ENCODE measurements at places on chromosomes 5 and 9. TPM values are rescaled to one million over a fixed set of nuclear protein-coding genes. Genes with fewer than 3 reads are reported as not detected.
A peak's percentile ranks its signal among the peaks of the same experiment; 100 is the strongest.

Gene TNC
- total RNA-seq, result 5.1 TPM

Gene INSL4
- total RNA-seq, result not detected

Gene SHOC1
- total RNA-seq, result not detected

Gene TMC1
- not detected for total RNA-seq

DNA sequence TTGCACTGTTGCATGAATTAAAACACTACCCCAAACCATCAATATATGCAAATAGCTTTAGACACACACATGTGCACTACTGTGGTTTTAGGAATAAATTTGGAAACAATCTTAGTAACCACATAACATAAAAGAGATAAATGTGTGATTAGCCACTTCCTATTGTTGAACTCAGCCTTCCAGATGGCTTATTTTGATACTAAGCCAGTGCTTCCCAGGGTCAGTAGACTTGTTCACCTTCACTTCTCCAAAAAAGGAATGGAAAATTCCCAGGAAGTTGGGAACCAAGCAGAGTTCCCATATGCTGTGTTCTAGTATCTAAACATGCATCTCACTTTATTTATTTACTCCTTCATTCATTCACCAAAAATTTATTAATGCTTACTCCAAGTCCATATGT, 47.8 kb downstream of the SVEP1 start:
- no peak for DNase-seq

- no peak for DNase-seq
These were observed 10.5 kb upstream of the AHRR start for GRCh38 chr5:310941-311434.

- no peak for DNase-seq
These were observed 364.6 kb downstream of the NPR3 start for GRCh38 chr5:33075731-33076130.

Gene CD72
- total RNA-seq, result 4.2 TPM

Gene C5orf47
- not detected for total RNA-seq

- DNase-seq, result no peak
These were observed 2.2 kb upstream of the ADGRD2 start for GRCh38 chr9:124448019-124448418.

Gene TRPM3
- 1.6 TPM for total RNA-seq

GRCh38 chr5:141734501-141735229, 52.6 kb upstream of the ARAP3 start:
- DNase-seq, result peak; percentile 67

- no peak for DNase-seq
These were observed 4.8 kb downstream of the DNAJB5 start for GRCh38 chr9:34994260-34994899.

GRCh38 chr5:133334796-133335639, 277.3 kb downstream of the FSTL4 start:
- no peak for DNase-seq

Gene ZDHHC11
- total RNA-seq, result 47.6 TPM

Gene CDH18
- total RNA-seq, result 1.9 TPM

Gene OLFM1
- total RNA-seq, result 1.8 TPM

GRCh38 chr9:36398745-36399144, 1.3 kb downstream of the RNF38 start:
- no peak for DNase-seq

Gene IL13
- not detected for total RNA-seq

DNA sequence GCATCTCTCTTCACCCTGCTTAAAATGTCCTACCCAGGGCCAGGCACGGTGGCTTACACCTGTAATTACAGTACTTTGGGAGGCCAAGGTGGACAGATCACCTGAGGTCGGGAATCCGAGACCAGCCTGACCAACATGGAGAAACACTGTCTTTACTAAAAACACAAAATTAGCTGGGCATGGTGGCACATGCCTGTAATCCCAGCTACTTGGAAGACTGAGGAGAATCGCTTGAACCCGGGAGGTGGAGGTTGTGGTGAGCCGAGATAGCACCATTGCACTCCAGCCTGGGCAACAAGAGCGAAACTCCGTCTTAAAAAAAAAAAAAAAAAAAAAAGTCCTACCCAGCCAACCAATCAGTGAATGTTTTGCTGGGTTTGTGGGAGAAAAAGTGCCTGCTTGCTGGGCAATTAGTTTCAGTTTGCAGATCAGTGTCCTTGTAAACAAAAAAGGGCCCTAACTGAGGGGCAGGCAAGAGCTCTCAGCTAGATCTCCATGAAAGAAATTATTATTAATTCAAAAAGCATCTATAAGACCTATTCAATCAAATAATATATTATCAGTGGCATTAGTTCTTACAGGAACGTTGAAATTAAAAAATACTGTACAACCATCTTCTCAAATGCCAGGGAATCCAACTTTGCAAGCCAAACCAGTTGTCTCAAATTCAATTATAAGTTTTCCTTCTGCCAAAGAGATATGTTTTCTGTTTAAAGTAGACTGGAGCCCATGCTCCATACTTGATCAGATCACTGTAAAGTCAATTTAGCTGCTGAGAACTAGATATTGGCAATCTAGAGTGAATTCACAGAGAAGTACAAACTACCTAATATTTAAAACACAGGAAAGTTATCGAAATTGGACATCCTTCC, 3.9 kb downstream of the MEGF9 start:
- no peak for DNase-seq

DNA sequence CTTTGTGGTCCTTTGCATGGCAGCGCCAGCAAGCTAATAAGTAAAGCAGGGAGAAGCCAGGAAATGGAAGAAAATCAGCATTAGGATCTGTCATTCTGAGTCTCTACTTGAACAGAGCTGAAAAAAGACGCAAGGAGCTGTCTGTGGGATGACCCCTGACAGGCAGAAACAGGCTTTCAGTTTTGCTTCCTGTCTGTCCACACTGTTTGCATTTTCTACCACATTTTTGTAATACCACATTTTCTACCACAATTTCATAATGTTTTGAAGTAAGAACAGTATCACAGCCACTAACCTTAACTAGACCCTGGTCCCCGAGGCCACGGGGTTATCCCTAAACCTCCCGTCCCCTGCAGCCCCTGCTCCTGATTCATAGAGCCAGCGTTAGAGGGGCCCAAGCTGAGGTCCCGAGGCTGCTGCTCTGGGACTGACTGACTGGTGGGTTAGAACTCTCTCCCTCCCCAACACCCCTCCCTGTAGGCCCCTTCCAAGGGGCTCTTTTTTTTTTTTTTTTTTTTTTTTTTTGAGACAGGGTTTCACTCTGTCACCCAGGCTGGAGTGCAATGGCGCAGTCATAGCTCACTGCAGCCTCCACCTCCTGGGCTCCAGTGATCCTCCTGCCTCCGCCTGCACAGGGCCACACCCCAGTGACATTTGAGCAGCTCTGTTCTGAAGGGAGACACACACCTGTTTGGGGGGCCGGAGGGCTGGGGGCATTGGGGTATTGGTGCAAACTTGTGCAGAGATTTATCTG, 4.0 kb upstream of the CLIC3 start:
- no peak for DNase-seq

Gene GABRP
- 3.1 TPM for total RNA-seq
